ENCODE measurements at places on chromosomes 6 and 20.

- DNase-seq, result no peak
Observed at GRCh38 chr20:32036716-32037485, 15.1 kb upstream of the HCK start.

- no peak for DNase-seq
Observed at GRCh38 chr6:68976260-68976659, 341.2 kb downstream of the ADGRB3 start.

GRCh38 chr6:133817460-133818047 is 71.4 kb upstream of the TCF21 start:
- DNase-seq, result no peak

- no peak for DNase-seq
Observed at GRCh38 chr20:53795170-53795569, 201.5 kb upstream of the ZNF217 start.

DNA sequence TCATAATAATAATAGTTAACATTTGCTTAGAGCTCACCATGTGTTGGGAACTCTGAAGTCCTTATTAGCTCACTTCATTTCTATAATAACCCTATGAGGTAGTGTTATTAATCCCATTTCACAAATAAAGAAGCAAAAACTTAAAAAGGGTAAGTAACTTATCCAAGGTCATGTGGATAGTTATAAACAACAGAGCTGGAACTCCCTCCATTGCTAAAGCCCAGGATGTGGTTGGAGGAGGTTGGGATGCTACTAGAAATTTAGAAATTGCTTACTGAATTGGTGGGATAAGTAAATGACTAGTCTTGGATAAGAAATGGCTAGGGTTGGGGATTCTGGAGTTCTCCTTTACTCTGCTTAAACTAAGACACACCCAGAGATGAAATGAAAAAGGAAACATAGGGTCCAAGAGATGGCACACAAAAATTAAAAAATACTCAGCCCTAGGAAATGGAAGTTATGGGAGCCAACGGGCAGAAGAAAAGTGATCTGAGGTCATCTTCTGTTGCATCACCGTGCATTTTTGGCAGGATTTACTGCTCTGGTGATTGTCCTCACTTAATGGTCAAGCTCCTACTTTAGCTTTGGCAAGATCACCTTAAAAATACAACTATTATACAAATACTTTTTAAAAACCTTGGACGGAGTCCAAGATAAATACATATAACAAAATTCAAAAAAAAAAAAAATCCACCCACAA is 7.7 kb upstream of the CLIC5 start:
- DNase-seq, result no peak

DNA sequence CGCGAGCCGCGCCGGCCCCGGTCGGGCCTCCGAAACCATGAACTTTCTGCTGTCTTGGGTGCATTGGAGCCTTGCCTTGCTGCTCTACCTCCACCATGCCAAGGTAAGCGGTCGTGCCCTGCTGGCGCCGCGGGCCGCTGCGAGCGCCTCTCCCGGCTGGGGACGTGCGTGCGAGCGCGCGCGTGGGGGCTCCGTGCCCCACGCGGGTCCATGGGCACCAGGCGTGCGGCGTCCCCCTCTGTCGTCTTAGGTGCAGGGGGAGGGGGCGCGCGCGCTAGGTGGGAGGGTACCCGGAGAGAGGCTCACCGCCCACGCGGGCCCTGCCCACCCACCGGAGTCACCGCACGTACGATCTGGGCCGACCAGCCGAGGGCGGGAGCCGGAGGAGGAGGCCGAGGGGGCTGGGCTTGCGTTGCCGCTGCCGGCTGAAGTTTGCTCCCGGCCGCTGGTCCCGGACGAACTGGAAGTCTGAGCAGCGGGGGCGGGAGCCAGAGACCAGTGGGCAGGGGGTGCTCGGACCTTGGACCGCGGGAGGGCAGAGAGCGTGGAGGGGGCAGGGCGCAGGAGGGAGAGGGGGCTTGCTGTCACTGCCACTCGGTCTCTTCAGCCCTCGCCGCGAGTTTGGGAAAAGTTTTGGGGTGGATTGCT is 1.3 kb downstream of the VEGFA start:
- DNase-seq, result peak; percentile 55

DNA sequence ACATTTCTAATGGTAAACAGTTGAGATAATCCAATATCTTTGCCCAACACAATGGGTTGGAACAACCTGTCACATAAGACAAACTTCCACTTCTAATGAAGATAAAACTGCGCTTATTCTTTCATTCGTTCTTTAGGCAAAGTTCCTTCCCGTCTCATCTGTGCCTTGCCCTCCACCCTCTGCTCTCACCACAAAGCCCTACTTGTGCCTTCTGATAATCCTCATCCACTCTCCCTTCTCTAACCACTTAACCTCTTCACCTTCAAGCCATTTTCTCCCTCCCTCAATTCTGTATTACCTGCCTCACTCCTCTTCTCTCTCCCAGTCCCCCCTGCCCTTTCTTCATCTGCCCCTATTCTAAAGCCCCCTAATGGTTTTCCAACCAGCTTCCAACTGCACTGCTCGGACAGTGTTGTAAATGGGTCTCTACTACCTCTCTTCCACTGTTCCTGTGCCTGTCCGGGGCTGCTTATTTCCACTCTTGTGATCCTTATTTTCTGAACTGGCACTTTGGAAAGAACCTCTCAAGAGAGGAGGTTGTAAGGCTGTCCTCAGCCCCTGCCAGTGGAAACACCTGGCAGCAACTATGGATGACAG is 62.9 kb upstream of the MYB start:
- no peak for DNase-seq

DNA sequence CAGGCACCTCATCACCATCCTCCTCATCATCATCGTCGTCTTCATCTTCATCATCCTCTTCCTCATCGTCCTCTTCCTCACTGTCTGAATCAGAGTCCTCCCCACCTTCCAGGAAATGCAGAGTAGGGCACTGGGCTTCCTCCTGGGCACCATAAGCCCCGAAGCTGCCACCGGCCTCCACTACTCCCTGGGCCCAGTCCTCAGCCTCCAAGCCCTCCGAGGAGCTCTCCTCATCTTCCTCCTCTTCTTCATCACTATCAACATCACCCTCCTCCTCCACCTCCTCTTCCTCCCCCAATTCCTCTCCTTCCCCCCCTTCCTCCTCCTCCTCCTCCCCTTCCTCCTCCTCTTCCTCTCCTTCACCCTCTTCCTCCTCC is 1.7 kb downstream of the CENPB start:
- DNase-seq, result no peak

DNA sequence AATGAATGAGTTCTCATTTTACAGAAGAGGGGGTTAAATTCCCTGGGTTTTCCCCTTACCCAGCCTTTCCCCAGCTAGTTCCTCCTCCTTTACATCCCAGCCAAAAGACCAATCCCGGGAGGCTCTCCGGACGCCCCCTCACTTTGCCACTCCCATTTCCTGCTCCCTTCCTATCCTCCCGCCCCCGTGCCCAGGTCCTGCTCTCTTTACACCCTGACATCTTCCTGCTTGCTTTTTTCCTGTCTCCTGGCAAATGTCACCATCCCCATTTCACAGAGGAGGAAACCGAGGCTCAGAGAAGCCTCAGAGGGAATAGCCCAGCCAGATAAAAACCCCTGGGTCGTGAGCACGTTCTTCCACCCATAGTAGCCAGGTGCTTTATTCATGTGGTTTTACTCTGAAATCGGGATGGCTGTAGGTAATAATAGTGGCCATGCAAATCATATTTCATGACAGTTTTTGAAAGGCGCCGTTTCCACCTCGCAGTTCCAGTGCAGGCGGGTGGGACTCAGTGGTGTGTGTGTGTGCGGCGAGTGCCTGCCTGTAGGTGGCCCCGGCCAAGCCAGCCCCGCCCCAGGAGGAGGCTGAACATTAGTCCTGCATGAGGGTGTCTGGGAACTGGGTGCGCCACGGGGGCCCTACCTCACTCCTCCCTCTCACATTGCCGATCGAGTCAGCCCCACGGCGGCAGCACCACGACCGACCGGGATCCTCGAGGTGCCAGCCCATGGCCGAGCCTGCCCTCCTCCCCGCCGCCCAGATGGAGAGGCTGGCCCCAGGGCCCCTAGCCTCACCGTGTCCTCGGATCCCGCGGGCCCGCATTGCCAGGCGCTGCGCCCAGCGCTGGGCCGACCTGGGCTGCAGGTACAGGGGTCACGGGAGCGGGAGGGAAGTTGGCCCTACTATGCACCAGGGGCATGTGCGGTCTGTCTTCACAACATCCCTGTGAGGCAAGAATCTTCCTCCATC is at the start of gene ARHGAP40:
TSS of gene ARHGAP40 (plus strand) at position 594 of the 969 bp plus-strand sequence.
- DNase-seq, result peak; percentile 44

- DNase-seq, result no peak
Observed at GRCh38 chr20:46557231-46557956, 6.9 kb upstream of the OCSTAMP start.

All from PC-9 (cell line).